ENCODE measurements at places on chromosomes 11 and 22. TPM values are rescaled to one million over a fixed set of nuclear protein-coding genes. Genes with fewer than 3 reads are reported as not detected.

MRGPRE gene
- 0.10 TPM for total RNA-seq

NPAS4 gene
- total RNA-seq: not detected

PRSS23 gene
- total RNA-seq: 543 TPM

RASGRP2 gene
- total RNA-seq: 1.1 TPM

PRAME gene
- total RNA-seq: 95.6 TPM

DNAJB13 gene
- total RNA-seq: 0.54 TPM

OR5B17 gene
- not detected for total RNA-seq

CASP5 gene
- total RNA-seq: not detected
